ENCODE measurements at places on chromosomes 16 and 17.

- DNase-seq, result no peak
These were observed 33.6 kb upstream of the XYLT2 start for GRCh38 chr17:50312308-50312707.

GRCh38 chr17:37693328-37693727, 50.1 kb upstream of the DDX52 start:
- no peak for DNase-seq

DNA sequence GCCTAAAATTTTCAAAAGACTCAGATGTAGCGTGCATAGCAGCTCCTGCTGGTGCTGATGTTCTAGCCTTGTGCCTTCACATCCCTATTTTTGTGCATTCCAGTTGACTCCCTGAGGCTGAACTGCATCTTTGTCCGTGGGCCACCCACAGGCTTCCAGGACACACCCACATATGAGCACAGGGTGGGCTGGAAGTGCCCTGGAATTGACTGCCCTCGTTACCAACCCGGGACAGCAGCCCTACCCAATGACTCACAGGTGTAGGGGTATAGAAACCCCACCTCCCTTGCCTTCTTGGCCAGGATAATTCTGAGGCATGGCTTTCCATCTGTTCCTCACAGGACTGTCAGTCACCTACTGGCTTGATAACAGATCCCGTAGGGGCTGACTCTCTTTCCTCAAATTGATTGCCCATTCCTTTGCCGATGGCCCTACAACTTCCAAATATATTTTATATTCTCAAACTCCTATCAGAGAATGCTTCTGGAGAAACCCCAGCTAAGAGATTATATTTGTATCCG, 65.9 kb upstream of the CDH13 start:
- no peak for DNase-seq

DNA sequence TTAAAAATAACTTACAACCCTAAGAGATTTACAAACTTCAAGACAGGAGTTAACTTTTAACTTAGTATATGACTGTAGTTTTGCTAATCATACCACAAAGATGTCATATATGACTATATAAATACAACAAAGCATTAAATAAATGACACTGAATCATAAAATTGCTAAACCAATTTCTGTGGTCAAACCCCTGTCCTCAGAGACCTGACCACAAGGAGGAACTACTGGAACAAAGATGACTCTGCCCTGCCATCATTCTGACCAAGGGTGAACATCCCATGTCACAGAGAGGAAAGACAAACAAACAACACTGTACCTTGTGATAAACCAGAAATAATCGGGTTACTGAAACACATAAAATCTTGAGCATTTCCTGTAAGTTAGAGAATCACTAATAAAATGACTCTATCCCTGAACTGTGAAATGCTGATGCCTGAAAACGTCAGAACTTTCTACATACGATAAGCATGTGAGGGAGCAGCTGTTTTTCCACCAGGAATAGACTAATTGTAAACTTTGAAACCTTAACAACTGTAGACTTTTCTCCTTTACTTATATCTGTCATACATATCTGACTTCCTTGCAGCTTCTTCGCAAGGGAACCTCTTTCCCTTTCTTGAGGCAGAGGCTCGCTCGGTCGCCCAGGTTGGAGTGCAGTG, 47.9 kb downstream of the WDR59 start:
- no peak for DNase-seq

GRCh38 chr17:65020284-65020683, 36.3 kb downstream of the GNA13 start:
- DNase-seq, result no peak

DNA sequence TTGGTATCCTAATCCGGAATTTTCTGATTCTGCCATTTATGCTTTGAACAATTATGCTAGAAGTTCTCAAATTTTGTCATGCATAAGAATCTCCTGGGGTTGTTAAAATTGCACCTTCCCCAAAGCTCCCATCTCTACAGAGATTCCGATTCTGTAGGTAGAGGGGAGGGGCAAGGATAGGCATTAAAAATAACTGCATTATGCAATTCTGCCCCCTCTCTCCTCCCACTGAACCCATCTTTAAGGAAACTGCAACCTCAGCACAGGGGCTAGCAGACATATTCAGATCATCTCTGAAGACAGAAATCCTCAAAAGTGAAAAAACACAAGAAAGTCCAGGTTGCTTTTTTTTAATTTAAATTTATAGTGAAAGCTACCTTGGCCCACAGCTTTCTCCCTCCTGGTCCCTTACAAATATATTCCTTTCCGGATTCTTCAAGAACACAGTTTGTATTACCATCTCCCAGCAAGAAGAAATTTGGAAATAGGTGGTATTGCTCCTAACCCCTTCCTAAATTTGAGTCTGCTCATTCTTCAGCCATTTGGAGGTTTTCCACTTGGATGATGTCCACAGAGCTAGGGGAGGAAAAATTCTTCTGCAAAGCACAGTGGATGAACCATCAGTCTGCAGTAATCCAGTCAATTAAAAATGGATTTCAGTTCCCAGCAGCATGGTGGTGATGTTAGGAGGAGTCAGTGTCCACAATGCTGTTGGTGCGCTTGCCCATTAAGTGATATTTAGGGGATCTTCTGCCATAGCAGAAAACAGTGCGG, 67.7 kb downstream of the RBFOX1 start:
- DNase-seq, result no peak

GRCh38 chr17:3962965-3963236, 1.3 kb downstream of the ATP2A3 start:
- DNase-seq, result no peak

DNA sequence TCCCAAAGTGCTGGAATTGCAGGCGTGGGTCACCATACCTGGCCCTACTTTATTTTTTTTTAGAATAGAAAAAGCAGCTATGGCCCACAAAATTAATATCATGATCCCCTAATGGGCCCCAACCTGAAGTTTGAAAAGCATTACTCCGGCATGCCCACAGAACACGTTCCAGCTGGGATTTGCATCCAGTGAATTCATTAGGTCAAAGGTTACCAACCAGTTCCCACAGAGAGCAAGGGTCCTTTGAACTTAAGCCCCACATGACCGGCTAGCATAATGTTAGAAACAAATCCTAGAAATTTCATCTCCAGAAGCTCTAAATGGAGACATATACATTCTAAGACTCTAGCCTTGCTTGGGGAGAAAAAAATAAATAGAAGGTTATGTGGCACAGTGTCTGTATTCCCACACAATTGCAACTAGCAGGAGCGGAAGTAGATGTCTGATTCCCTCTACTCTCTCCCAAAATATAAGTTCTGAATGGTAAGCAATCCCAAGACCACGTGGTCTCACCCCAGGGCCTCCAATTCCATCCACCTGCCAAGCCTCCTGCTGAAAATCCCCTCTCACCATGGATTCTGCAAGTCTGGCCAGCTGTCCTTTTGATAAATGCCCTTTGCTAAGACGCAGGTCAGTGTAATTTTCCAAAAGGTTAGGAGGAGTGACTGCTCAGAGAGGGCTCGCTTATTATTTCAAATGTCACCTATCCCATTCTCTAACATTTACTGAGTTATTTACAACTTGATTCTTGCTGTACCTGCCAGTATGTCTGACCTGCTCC, 395.8 kb downstream of the NPIPA8 start:
- no peak for DNase-seq

DNA sequence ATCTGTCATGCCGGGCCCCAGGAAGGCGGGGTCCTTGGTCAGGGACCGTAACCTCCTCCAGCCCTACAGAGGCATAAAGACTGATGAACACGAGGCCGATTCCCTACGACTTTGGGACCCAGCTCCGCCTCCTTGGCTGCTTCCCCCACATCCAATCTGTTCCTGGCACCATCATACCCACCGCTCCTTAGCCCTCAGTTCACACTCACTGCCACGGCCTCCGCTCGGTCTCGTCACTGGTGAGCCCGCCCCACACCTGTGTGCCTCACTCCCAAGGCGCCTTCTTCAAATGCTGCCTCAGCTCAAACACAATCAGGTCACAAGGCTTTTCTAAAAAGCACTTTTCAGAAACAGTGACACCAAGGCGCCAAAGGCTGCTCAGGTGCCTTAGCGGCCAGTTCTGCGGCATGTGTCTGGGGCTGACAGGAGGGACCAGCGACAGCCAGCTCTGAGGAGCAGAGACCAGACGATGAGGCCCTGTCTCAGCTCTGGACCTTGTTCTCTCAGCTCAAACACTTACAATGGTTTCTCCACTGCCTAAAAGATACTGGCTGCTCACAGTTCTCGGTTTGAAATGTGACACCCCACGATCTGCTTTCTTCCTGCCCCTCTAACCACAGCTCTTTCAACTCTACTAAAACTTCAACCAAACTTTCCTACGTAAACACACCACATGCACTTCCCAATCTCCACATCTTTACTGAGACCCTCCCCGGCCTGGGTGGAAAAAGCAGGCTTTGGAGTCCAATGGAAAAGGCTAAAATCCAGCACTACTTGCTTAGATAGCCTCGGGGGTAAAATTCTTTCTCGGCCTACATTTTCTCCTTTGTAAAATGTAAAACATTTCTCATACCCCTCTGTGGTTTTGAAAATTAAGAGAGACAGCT, 33.2 kb downstream of the CYB5D2 start:
- DNase-seq, result no peak

- DNase-seq, result no peak
These were observed 2.0 kb upstream of the SLC6A4 start for GRCh38 chr17:30237296-30238002.

DNA sequence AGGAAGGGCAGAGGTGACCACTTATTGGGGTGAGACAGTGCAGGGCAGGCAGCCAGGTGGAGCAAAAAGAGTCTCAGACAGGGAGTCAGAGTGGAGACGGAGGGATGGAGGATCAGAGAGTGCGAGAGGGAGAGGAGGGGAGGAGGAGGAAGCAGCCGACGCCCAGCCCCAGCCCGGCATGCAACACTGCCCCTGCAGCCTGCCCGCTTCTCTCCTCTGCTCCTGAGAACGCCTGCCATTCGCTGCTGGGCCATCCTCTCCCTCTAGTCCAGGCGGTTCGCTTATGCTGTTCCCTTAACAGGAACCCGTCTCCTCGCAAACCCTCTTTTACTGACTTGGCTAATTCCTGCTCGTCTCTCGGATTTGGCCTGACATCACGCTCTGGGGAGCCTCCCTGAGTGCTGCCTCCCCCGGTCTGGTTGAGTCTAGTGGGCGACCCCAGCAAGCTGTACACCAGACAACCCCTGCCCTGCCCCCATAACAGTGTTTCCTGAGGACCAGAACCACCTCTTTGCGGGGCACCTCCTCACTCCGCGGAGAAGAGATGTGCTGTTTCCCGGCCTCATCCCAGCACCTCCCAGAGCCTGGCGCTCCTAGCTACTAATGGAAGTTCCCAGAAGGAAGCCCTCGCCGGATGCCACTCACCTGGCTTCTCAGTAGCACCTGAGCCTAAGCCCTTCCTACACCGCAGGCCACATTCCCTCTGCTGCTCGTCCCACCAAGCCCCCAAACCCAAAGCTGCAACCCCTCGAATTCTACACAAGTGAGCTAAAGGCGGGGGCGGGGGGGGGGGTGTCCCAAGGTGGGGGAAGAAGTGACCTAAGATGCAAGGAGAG, 61.2 kb upstream of the CCL1 start:
- DNase-seq, result no peak

GRCh38 chr17:67435122-67435521, 58.0 kb downstream of the PITPNC1 start:
- DNase-seq, result no peak

GRCh38 chr17:57868007-57868909, 18.4 kb upstream of the MRPS23 start:
- DNase-seq, result no peak

DNA sequence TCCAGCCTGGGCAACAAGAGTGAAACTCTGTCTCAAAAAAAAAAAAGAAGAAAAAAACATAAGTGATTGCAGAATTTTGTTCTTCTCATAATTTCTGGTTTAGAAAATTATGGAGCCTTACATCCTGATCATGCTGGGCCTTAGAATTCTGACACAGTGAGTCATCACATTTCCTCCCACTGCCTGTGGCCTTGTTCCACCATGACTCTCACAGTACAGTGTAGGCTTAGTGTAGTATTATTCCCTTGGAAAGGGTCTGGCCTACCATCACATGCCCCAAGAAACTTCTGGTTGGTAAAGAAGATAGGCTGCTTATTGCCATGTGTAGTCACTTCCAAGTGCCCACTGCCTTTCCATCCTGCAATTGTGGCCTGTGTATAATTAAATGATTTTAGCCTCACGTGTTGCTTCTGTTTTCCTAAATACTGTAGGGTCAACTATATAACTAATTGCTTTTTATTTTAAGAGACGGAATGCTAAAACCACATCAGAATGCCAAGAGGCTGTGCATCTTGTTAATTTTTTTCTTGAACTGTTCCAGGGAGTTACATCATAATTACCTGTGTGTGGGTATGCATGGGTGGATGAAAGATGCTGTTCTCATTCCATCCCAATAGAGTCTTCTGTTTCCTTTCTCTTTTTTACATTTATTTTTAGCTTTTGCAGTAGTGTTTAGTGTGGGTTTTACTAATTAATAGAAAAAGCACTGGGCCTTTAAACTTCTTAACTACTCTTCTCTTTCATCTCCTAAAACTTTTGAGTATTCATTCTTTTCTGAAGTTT, 25.9 kb downstream of the OGFOD1 start:
- DNase-seq, result no peak

GRCh38 chr17:63995626-63996025, 2.5 kb upstream of the PRR29 start:
- DNase-seq, result no peak

- no peak for DNase-seq
These were observed 101.6 kb downstream of the RAB11FIP4 start for GRCh38 chr17:31492880-31493655.

- DNase-seq, result no peak
These were observed 8.1 kb downstream of the AQP8 start for GRCh38 chr16:25224731-25225319.

GRCh38 chr17:30148376-30148775, 31.8 kb downstream of the NSRP1 start:
- no peak for DNase-seq

- no peak for DNase-seq
These were observed 25.5 kb upstream of the ZNF750 start for GRCh38 chr17:82865274-82865673.

DNA sequence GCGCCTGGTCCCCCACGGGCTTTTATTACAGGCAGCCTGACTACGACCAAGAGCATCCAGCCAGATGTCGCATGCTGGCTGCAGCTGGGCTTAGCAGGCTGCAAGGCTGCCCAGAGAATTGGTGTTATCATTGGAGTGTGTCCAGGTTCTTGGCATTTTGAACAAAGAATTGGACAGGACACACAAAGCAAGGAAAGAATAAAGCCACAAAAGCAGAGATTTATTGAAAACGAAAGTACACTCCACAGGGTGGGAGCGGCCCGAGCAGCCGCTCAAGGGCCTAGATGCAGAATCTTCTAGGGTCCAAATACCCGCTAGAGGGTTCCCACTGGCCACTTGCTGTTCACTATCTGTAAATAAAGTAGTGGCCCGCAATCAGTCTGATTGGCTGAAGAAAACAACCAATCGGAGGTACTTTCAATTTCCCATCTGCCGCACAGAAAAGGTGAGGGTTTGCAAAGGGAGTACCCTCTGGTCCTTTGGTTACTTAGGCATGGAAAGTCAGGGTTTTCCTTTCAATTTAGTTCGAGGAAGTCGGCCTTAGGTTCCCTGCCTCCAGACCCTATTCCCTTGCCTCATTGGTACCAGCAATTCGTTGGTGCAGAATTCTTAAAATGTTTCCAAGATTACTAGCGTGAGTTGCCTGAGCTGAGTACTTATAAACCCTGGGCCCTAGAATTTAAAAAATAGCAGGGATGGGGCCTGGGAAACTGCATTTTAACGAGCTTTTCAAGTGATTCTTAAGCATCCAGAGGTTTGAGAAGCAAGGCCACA, 38.5 kb upstream of the CNEP1R1 start:
- DNase-seq, result no peak
